NCI-H187 treated with DMSO at 0.1 percent for 48 hours (cell line): ENCODE measurements at places on chromosomes 4 and X.

DNA sequence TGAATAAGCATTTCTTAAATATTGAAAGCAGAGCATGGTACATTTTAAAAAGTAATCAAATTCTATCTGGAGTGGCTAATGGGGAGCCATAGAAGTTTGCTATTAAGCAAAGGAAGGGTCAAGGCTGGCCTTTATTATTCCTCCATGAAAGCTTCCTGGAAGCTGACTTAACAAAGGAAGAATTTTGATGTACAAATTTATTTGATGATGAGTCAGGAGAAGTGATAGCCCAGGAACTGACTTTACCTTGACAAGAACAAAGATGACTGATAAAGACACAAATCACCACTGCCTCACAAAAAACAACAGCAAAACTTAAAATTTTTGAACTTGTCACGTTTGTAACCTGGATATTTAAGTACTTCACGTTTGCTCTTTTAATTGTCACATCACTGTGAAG lies 872.1 kb downstream of the PCDH7 start:
- DNase-seq = no peak

GRCh38 chr4:57496697-57497471 lies 386.7 kb upstream of the IGFBP7 start:
- DNase-seq = no peak

- DNase-seq = no peak
These were observed 68.3 kb upstream of the SHISA3 start for GRCh38 chr4:42328978-42329377.

- DNase-seq = no peak
These were observed 991.4 kb downstream of the CCSER1 start for GRCh38 chr4:91118597-91118996.

DNA sequence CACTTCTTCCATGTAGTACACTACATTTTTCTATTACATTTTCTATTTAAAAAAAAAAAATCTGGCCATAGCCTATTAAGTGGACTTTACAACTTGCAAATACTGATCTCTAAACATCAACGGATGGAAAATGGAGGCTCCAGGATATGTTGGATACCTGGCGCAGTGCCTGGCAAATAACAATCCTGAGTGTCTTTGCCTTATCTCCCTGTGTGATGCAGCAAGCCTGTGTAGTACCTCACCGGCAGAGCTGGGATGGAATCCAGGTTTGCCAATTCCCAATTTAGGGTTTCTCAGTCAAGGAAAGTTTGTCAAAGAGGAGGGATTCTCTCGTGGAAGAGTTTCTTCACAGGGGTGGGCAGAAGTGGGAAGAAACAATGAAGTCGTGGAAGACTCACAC lies 93.2 kb downstream of the KDR start:
- no peak for DNase-seq

GRCh38 chrX:39773923-39774773 lies 323.6 kb downstream of the BCOR start:
- no peak for DNase-seq

- no peak for DNase-seq
These were observed 194.6 kb upstream of the FTHL17 start for GRCh38 chrX:31266203-31267076.

- DNase-seq = no peak
These were observed 171.3 kb downstream of the BTC start for GRCh38 chr4:74623041-74623440.

DNA sequence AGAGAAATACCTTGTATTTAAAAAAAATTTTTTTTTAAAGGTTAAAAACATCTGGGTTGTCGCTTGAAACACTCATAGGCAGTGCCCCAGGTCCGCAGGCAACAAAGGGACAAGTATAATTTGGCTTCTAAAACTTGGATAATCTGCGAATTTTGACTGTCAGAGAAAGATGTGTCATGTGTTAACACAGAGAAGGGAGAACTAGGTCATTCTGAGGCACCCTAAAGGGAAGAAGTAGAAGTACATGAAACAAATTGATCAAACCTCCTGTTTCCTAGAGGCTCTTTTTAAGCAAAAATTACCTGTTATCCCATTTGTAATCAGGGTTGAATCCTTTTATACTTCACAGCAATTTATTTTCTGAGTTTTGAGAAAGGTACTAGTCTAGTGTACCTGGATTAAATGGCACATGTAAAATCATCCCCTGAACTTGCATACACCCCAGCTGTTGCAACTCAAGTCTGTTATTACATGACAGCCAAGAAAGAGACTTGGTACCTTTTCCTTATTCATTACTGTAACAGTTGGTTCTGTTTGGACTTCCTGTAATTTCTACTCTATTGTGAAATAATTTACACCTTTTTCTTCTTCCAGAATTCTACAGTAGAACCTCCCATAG lies 1.7 kb downstream of the SRD5A3 start:
- no peak for DNase-seq
